ENCODE measurements at places on chromosomes 6 and 20.

DNA sequence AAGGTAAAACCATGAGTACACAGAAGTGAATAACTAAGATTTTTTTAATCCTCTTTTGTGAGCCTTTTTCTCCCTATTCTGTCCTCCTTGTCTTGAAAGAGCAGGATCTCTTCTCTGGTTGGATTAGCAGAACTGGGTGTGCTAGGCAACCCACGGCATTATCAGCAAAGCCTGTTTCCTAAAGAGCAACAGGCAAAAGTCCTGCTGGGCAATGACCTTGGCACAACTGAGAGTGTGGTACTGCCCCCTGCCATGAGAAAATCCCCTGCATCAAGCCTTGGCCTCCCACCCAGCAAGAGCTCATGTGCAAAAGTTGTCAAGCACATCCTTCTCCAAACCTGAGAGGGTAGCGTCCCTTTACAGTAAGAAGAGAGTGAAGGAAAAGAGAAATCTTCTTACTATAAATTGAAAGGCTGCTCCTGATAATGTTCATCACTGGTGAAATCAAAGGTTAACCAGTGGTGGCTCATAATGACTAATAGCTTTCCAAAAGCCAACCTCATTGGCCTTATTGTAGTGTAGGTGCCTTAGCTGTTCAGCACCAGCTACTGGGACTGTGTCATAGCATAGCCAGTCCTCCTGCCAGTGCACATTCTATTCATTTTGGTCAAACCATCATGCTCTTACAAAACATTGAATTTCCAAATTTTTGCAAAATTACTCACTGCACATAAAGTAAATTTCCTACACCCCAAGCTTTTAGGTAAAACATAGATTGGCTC, 17.1 kb downstream of the KIF6 start:
- no peak for DNase-seq

DNA sequence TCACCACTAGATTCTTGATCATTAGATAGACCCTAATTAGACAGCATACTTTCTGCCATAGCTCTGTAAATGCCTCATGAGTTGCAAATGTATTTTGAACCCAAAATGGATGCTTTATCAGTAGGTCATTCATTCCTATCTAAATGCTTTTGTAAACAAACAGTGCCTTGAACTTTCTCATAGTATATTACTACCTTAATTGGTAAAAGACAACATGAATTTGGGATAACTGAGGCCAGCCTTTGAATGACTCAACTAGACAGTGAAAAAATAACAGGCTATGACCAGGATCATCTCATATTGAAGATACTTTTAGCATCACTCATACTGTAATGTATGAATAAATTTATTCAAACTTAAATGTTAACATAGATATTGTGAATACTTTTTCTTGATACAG, 37.0 kb upstream of the PRL start:
- DNase-seq: no peak

GRCh38 chr6:23316131-23316530, 746.8 kb downstream of the HDGFL1 start:
- no peak for DNase-seq

GRCh38 chr20:32680544-32681174, 6.9 kb upstream of the C20orf203 start:
- DNase-seq: no peak

DNA sequence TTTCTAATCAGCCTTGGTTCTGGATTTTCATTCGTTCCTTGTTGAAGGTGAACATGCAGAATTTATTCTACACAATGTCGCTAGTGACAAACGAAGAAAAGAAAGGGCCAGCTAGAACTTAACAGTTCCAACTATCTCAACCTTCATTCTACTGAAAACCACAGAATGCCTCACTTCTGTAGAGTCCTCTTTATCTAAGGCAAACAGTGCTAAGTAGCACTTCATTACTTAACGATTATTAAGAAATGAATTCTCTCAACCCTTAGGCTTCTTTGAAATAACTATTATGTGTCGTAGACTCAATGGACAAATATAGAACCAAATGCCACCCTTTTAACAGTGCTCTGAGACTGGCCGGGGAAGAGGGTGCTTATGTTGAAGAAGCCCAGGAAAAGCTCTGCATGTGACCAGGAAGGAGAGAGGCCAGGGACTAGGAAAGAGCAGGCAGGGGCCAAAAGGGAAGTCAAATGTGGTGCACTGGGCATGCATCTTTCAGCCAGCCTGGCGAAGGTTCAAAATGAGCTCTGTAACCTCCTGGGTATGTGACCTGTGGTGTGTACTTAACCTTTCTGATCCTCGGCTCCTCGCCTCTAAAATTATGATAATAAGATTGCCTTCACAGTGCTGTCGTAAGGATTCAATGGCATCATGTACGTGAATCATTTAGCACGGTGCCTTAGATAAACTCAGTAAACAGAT, 55.4 kb upstream of the BMP2 start:
- no peak for DNase-seq

DNA sequence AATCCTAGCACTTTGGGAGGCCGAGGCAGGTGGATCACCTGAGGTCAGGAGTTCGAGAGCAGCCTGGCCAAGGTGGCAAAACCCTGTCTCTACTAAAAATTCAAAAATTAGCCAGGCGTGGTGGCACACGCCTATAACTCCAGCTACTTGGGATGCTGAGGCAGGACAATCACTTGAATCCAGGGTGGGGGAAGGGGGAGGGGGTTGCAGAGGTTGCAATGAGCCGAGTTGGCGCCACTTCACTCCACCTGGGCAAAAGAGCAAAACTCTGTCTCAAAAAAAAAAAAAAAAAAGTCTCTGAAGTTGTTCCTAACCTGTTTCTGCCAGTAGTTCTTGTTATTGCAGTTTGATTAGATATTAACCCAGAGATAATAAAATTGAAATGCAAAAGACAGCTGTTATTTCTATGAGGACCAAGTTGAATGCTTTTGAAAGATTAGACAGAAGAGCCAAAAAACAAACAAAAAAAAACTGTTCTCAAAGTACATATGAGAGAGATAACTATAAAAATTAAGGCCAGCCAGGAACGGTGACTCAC, 22.6 kb downstream of the PIGU start:
- DNase-seq: no peak

GRCh38 chr20:478010-478948, 15.9 kb upstream of the TBC1D20 start:
- DNase-seq: no peak
